ENCODE measurements at places on chromosomes 1 and 21.

GRCh38 chr1:109802136-109802900, 38.6 kb upstream of the EPS8L3 start:
- no peak for DNase-seq

GRCh38 chr1:182143154-182143657, 81.7 kb upstream of the ZNF648 start:
- DNase-seq: peak; percentile 93

- no peak for DNase-seq
Measured at GRCh38 chr21:39347537-39347936, 1.4 kb downstream of the HMGN1 start.

DNA sequence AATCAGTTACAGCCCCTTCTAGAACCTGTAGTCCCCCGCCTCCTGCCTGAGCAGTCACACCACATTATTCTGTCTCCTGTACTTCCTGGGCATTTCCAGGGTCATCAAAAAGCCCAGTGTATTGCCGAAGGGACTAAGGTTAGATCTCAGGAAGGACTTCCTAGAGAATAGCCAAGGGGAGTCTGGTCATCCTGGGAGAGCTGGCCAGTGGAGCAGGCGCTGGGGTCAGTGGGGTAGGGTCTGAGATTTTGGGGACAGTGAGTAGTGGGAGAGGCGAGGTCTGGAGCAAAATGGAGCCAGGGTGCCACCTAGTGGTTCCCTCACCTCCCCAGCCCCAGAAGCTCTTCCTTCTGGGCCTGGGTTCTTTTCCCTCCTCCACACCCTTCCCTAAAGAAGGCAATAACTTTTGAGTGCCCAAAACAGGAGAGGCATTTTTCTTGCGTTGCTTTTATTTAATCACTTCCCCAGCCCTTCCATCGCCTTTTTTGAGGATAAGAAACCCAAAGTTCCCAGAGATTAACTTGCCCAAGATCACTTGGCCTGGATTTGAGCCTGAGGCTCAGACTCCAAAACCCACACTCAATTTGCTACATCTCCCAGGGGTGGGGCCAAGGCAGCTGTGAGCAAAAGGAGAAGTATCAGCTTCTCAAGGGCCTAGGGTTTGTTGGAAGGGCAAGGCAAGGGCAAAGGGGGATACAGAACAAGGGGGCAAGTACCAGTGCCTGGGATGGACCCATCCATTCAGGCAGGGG, 7.3 kb upstream of the PMVK start:
- DNase-seq: peak; percentile 75

DNA sequence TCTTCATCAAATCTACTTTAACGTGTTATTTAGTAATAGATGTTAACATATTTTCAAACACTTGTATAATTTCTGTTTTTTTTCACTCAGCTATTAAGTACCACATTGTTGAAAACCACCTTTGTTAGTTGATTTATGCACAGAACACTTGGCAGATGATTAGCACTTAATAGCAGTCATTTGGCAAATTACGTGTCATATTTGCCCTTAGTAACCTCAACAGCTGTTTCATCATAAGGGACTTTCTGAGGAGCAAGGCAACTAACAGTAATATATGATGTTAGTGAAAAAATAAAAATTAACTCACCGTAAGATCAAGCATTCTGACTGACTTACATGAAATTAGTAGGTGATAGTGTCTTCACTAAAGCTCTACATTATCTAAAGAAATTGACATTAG, 186.4 kb downstream of the HMCN1 start:
- no peak for DNase-seq

DNA sequence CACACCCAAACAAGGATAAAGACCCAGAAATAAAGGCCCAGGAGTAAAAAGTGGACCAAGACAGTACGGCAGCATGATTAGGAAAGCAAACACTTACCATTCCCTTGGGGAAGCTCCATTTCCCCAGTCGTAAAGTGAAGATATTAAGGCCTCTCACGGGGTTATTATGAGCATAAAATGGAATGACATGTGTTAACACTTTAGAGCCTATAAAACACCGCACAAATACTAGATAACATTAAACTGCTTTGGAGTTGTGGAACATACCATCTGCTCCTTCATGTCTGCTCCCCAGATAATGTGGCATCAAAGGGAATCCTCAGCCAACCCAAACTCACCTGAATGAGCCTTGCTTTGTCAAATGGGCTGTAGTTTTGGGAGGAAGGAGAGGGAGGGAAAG, 8.9 kb upstream of the ITLN2 start:
- DNase-seq: no peak

DNA sequence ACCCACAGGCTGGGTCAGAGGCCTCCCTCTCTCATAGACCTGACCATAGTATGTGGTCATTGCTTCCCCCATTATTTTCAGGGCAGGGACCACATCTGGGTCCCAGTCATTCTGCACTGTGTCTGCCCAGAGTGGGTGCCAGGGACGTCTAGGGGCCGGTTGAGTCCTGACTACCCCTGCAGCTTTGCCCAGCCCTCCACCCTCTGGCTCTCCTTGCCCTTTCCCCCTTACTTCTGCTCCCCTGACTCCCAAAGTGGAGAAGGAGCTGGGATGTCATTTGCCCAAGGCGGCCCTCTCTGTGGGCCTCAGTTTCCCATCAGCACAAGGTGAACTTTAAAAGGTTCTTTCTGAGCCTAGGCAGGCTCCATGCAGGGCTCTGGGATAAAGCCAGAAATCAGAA, 4.3 kb upstream of the TTC22 start:
- no peak for DNase-seq

DNA sequence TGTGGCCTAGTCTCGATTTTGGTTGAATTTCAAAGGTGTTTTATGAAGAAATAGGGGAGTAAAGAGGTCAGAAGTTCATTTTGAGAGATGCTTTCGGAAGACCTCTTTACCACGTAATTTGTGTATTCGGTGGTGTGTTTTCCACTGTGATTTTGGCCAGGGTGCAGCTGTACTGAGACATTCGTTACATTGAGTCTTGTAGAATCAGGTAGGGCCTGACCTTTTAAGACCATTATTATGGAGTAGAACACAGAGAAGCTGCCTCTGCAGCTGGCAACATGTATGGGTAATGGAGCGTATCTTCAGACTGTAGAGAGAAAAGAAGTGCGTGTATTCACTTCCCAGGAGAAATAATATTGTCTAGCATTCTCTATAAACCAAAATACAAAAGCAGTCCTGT, 326.5 kb downstream of the PDE4B start:
- DNase-seq: no peak

- DNase-seq: no peak
Measured at GRCh38 chr21:44995343-44995941, 55.6 kb downstream of the SLX9 start.

GRCh38 chr1:206082831-206083695, 30.1 kb downstream of the RHEX start:
- DNase-seq: no peak

DNA sequence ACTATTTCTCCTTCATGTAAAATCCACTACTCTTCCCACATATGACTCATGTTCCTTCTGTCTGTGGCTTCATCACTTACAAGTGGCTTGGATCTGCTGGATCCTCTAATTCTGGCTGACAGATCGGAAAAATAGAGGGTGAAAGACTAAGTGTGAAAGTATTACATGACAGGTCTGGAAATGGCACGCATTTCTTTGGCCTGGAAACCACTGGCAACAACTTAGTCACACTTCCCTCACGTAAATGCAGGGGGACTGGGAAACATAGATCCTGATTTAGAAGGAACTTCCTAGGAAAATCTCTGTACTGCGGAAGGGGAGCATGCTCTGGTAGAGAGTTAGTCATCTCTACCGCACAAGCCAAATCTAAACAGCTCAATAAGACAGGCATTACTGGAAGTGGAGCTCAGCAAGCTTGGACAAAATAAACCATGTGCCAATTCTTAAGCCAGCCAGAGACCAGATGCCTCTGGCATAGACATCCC, 305.4 kb upstream of the PTBP2 start:
- no peak for DNase-seq

- no peak for DNase-seq
Measured at GRCh38 chr1:24762133-24762676, 17.0 kb downstream of the CLIC4 start.

DNA sequence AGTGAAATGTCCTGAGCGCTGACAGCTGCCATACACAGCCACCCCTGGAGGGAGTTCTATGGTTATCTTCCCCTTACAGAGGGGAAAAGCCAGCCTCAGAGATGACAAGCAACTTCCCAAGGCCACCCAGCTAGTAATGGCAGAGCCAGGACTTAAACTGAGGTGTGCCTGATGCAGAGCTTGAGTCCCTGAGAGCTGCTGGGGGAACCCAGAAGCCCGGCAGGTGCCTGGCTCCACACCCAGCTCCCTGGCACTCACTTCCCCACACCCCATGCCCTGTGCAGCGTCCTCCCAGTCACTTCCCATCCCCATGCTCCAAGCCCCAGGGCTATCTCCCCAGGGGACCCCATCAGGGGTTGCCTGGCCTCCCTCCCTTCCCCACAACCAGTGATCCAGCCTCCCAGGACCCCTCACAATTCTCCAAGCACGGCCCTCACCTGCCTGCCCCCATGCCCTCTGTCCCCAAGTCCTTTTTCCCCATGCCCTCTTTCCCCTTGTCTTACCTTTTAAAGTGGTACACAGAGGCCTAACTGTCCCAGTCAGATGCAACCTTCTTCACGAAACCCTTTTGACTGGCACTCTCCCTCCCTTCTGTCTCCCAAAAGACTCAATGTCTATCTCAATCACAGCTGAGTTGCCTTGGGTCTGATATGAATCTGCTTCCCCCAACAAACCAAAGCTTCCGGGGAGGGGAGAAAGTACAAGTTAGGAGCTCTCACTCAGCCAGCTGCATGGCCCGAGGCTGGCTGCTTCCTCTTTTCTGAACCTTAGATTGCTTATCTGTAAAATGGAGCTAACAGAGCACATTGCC, 39.8 kb upstream of the LRP8 start:
- DNase-seq: no peak

DNA sequence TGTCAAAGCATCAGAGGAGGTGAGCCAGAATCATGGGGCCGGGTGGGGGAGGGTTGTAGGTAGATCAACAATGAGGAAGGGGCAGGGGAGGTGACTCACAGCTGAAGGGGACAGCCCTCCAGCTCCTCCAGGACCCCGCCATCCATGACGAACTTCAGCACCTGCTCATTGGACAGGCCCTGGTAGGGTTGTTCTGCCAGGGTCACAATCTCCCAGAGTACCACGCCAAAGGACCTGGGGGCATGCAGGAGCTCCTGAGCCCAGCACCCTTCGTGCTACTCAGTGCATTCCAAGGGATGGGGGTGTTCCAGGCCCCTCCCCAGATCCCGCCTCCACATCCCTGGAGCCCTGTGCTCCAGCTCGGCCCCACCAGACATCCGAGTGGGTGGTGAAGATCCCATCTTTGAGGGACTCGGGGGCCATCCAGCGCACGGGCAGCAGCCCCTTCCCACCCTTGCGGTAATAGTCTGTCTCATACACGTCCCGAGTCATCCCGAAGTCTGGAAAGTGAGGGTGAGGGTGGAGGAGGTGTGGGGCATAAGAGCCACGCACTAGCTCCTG, 17.5 kb downstream of the INSRR start:
- no peak for DNase-seq

GRCh38 chr1:224635356-224635755, 19.2 kb downstream of the CNIH3 start:
- no peak for DNase-seq

DNA sequence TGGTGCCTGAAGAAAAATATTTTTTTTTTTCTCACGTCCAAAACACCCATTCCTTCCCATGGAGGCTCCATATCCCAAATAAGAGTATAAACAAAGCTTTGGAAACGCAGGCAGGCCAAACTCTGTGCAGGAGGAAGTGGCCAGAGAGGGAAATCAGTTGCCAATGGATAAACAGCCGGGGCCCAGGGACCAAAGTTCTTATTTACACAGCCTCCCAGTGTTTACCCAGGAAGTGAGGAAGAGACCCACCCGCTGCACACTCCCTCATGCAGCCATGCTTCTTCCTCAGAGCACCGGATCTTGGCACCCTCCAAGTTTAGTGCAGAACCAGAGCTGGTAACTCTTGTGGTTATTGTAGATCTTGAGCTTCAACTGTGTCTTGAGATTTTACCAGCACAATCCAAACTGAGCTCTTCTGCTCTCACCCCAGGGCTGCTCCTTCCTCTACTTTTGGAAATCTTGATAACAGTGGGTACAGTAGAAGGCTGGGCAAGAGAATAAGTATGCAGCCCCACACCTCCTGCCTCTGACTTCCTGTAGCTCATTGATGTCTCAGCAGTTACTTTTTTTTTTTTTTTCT, 14.2 kb downstream of the MARCKSL1 start:
- DNase-seq: no peak

GRCh38 chr1:87053446-87053845, 139.0 kb downstream of the HS2ST1 start:
- no peak for DNase-seq

DNA sequence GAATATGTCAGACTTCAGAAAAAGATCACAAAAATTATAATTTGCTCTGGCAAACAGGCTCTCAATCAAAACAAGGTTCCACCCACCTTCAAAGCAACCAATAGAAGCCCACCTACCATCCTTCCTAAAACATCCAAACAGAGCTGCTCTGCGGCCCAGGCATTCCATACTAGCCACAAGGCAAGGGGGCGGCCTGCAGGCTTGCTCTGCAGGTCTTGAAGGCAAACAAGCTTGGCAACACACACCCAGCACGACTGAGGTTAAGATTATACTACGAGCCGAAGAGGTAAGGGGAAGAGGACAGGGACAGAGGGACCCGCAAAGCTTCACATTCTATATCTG, 207.3 kb downstream of the SLC45A1 start:
- DNase-seq: peak; percentile 38

- no peak for DNase-seq
Measured at GRCh38 chr21:40151611-40152010, 284.4 kb downstream of the PCP4 start.

DNA sequence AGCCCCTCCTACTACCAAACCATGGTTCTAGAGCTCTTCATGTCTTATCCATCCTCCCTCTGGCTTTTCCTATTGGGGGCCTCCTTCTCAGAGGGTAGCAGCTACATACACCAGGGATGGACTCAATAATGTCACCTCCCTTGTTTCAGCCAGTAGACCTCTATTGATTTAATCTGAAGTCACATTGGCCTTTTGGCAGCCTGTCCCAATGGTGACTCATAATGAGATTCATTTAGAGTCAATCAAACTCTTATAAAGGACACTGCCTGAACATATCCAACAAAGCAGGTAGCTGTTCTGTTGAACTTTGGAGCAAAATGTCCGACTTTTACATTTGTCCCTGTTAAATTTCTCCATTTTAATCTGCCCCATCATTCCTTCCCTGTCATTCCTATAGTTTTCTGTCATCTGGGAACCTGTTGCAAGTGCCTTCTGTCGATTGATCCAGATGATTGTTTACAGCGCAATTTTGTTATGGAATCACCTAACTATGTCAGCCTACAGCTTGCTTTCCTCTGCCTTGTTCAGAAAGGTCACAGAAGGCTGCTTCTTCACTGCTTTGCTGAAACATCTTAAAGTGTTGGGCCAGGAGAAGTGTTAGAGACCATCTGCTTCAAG, 105.9 kb downstream of the ETS2 start:
- DNase-seq: no peak

- DNase-seq: no peak
Measured at GRCh38 chr1:71228241-71228640, 147.4 kb upstream of the ZRANB2 start.

DNA sequence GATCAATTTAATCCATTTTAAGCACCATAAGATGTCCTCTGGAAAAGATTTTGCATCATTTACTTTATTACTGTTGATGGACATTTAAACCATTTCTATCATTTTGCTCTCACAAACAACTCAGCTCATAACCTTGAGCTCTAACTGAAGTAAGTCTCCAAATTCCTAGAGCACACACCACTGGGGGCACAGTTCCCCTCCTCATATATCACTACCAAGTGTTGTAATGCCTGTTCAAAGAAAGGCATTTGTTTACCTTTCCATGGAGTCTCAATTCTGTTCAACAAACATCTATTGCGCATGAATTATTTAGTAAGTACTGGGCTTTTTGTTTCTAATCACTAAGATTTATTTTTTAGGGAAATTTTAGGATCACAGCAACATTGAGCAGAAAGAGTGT, 8.9 kb upstream of the OMA1 start:
- no peak for DNase-seq

Measured in HAP-1 (cell line).